GM04503 (cell line): ENCODE measurements at places on chromosomes 13 and 19.

DNA sequence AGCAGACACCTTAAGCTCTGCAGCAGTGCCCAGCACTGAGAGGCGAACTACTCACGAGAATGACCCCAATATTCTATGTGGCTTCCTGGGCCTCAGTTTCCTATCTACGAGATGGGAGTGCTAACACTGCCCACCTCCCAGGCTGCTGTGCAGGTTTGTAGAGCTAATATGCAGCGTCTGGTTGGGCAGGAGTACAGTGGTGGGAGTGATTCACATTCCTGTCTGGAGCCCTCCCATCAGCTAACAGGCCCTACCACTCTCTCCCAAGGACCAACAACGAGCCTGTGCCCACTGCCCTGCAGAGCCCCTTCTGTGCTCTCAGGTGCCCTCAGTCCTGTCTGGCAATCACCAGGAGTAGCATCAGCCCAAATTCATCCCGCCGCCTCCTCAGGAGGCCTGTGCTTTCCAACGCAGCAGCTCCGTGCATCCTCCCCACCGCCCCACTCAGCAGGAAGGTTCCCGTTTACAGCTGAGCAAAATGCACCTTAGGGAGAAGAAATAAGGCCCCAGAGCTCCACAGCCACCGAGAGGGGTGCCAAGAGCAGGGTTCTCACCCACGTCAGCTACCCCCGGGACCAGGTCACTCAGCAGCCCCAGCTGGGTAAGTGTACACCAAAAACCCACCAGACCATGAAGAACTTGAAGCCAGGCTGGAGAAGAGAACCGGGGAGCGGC is 6.6 kb downstream of the AKT2 start:
- DNase-seq, result no peak

- DNase-seq, result no peak
These were observed 140.1 kb downstream of the ZDHHC20 start for GRCh38 chr13:21318891-21319532.

GRCh38 chr13:64684685-64685431 is 2545.3 kb downstream of the PCDH9 start:
- no peak for DNase-seq

- no peak for DNase-seq
These were observed 5.6 kb downstream of the ZNF507 start for GRCh38 chr19:32350987-32351348.

DNA sequence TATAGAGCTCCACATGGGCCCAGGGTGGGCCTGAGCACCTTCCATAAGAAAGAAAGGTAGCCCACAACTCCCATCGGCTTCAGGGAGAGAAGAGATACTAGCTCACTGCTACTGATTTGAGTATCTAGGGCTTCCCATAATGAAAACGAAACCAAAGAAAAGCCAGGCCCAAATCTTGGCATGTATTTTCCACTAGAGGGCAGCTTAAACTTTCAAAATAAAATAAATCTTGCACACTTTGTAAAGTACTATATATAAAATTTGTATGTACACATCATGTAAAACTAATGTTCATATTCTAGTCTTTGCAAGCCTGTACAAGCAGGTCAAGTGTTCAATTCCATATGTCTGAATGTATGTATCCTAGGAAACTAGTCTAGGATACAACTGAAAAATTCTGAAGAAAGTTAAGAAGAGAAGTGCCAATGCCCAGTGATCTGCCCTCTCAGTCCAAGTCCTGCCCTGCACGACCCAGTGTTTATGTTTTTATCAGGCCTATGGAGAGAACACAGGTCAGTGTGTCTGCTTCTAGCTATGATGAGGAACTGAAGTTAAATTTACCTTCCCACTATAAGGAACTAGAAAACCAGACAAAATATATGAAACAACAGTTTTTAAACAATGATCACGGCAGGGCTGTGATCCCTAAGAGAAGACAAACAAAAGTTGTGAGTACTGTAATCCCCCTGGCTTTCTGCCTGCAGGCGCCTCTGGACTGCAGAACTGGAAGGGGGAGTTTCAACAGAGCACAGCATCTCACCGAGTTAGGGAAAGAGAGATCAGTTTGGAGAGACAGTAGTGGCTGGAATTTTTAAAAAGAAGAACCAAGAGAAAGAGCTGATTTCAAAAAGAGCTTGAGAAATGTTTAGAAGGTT is 475.7 kb downstream of the UQCRFS1 start:
- DNase-seq, result peak; percentile 9

DNA sequence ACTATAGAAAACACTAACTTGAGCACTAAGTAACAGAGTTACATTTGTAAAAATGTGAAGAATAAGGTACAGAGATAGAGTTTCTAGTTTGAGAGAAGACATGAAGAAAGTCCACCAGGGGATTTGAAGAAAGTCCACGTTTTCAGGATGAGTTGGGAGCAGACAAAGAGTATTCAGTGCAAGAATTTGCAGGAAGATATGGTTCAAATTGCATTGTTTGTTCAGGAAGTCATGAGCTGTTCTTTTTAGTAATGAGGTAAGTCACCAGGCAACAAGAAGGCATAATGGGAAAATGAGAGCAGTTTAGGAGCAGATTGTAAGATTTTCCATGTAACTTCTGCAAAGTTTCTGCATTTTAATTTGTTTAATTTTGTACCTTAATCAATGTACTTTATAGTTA is 618.0 kb downstream of the DACH1 start:
- DNase-seq, result no peak

DNA sequence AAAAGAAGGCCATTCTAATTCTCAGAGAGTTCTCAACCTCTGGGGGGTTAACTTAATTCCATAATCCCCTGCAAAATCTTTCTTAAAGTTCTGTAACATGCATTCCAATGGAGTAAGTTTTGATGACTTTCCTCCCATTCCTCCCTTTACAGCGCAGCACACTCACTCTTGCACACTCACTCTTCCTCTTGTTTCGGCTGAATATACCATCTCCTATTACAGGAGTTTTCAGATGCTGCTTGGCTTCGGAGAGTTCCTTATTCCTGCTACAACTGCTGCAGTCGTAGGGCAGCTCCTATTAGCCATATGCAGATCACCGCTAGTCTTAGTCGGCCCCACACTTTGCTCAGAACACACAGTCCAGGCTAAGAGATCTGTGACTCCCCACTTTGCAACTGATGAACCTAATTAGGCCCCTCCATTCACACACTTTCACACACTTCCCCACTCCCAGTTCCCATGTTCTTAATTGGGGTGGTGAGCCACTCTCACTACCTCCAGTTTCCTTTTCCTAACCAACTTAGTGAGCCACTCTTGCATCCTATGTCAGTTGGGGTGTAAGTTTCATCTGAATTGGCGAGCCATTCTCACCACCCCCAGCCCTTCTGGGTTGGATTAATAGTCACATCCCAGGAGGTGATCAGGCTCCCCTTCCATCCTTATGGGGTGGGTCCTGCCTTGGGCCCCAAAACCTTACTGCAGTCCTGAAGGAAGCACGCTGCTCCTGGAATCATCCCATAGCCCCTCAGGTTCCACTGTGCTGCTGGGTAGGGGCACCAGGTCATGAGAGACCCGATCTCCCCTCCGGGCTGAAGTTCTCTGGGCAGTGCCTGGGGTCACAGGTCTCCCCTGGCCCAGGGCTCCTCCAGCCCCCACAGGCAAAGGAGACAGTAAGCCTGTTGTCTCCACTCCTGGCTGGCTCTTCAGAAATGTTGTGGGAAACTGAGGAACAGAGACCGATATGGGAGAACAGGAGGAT is 53.9 kb downstream of the OR10H4 start:
- DNase-seq, result no peak

DNA sequence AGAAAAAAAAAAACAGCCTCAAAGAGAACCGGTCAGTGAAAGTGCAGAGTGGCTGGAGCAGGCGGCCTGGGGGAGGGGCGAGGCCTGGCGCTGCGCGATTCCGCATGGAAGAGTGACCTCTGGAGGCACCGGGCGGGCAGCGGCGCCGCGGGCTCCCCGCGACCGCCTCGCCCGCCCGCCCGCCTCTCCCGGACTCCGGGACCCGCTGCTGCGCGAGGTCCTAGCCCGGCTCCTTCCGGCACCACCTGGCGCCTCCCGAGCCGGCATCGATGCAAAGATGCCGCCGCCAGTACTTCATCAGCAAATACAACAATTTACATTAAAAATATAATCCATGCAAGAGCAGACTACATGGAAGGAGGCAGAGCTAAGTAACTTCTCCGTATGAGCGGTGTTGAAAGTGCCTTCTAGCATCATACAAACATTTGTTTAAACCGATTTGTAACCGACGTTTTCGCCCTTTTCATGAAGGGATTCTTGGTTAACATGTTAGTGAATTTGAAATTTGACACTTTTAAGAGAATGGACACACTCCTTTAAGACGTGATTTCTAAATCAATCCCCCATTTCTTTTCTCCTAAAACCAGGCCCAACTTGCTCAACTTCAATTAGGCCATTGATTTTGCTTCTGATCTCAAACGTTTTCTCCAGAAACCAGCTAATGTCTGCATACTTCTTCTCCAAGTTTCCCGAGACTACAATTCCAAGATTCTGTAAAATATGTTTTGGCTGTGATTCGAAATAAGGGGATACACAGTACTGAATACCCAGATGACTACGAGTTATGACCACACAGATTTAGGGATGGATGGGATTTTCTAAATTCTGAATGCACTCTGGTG is 2.1 kb downstream of the EFNB2 start:
- no peak for DNase-seq

GRCh38 chr19:14165990-14166830 is 29.8 kb upstream of the ASF1B start:
- no peak for DNase-seq

- no peak for DNase-seq
These were observed 12.4 kb downstream of the PRKD2 start for GRCh38 chr19:46704379-46705076.

- DNase-seq, result no peak
These were observed 512 bp downstream of the CC2D1A start for GRCh38 chr19:13906521-13906904.

DNA sequence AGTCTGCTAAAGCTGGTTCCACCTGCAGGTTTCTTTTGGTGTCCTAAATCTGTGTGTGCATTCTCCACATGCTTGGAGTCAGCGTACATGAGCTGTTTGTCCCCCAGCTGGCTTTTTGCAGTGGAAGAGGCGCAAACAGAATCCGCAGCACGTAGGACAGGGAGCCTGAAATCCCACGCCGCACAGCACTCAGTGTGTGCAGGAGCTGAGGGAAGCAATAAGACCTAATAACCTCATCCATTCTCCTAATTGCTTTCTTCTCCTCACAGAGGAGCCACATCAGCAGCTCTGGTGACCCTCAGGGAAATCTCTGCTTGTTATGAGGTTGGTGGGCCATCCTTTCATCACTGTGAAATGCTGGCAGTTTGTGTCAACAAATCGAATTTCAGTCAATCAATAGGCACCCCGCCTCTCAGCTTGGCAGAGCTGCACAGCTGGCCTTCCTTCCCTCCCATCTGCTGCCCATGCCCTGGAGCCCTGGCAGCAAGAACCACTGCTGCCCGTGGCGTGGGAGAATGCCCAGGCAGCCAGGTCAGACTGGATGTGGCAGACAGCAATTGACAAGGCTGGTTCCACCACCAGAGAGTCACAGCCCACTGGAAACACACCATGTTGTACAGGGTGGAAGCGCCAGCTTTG is 136.7 kb downstream of the ZDHHC20 start:
- no peak for DNase-seq

DNA sequence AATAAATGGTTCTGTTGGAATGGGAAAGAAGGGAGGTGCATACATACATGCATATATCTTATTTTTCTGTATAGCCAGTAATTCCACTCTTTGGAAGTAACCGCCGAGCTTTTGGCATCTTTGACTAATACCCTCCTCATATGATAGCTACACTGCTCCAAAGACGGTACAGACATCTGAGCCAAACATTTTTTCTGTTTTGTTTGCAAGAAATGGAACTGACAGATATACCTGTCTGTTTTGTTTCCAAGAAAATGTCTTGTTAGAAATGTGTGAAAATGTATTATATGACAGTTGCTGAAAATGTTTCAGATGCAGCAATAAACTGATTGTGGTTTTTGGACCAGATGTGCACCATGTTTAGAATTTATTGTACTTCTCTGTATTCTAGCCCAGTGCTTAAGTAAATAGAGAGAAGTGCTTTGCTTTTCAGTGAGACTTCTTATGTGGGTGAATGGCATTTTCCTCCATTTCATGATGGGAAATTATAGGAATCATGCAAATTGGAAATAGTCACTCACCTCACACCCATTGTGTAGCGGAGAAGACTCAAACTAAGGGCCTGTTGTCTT is 396.9 kb downstream of the KCNRG start:
- no peak for DNase-seq

GRCh38 chr13:99610702-99611289 is 109.5 kb downstream of the TM9SF2 start:
- DNase-seq, result no peak

DNA sequence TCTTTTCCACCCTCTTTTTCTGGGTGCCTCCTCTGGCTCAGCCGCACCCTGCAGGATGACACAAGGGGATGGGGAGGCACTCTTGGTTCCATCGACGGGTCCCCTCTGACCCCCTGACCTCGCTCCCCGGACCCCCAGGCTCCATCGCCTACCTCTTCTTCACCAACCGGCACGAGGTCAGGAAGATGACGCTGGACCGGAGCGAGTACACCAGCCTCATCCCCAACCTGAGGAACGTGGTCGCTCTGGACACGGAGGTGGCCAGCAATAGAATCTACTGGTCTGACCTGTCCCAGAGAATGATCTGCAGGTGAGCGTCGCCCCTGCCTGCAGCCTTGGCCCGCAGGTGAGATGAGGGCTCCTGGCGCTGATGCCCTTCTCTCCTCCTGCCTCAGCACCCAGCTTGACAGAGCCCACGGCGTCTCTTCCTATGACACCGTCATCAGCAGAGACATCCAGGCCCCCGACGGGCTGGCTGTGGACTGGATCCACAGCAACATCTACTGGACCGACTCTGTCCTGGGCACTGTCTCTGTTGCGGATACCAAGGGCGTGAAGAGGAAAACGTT is 24.0 kb downstream of the LDLR start:
- no peak for DNase-seq

GRCh38 chr13:93752541-93752940 is 525.9 kb downstream of the GPC6 start:
- DNase-seq, result no peak

- DNase-seq, result no peak
These were observed 1.5 kb upstream of the HCN2 start for GRCh38 chr19:588093-588740.

DNA sequence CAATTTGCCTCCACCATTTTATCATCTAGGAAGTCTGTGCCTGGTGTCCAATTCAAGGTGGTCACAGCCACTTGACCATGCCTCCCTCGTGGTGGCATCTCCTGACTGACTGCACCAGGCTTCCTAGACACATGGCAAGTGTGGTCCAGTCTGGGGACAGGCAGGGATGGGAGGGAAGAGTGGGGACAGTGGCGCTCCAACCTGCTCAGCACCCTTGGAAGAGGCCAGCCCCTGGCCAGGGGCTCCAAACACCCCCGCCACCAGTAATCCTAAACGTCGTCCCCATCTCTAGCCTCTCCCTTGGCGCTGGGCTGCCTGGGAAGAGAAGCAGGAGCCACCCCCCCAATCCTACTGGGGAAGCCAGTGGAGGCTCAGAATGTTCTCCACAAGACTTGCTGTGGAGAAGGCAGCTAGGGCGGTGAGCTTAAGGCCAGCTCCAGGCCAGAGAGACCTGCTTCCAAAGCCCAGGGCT is 2.7 kb downstream of the RPL36 start:
- DNase-seq, result no peak

GRCh38 chr13:20570517-20570916 is 3.6 kb downstream of the IFT88 start:
- peak; percentile 11 for DNase-seq

- no peak for DNase-seq
These were observed 217.1 kb upstream of the SPRY2 start for GRCh38 chr13:80558074-80558473.

GRCh38 chr13:95256091-95256490 is 45.2 kb downstream of the ABCC4 start:
- peak; percentile 84 for DNase-seq

GRCh38 chr19:16340654-16341053 is 16.0 kb downstream of the KLF2 start:
- DNase-seq, result no peak

GRCh38 chr13:113232208-113233003 is 23.0 kb downstream of the CUL4A start:
- no peak for DNase-seq
